Stimulated activated CD4-positive, alpha-beta T cell treated with anti-CD3 and anti-CD28 coated beads, Interleukin-1b, Interleukin-23, amount 100 ng/mL, for 1 hour (primary cell): ENCODE measurements at places on chromosomes 5 and 9.

GRCh38 chr5:109939116-109939682, 249.5 kb downstream of the MAN2A1 start:
- DNase-seq = no peak

- DNase-seq = no peak
These were observed 29.0 kb upstream of the SSBP2 start for GRCh38 chr5:81779916-81780266.

- no peak for DNase-seq
These were observed 536.5 kb upstream of the GRIA1 start for GRCh38 chr5:152953788-152954483.

DNA sequence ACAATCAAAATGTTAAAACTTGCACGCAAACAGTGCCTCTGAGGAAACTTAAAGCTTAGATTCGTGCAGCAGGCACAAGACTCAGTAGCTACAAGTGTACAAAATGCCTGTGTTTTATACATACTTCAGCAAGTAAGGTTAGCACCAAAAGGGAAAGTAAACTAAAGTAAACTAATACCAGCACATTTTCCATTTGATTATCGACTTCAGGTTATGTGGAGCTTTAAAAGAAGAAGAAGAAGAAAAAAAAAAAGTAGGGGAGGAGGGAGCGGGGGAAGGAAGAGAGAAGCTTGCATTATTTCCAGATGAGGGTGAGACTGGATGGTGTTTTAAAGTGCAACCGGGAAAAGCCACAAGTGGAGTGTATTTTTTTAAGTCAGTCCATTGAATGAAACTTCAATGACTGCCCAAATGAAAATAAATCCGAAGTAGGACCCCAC, 596 bp upstream of the ADAMTS6 start:
- no peak for DNase-seq

DNA sequence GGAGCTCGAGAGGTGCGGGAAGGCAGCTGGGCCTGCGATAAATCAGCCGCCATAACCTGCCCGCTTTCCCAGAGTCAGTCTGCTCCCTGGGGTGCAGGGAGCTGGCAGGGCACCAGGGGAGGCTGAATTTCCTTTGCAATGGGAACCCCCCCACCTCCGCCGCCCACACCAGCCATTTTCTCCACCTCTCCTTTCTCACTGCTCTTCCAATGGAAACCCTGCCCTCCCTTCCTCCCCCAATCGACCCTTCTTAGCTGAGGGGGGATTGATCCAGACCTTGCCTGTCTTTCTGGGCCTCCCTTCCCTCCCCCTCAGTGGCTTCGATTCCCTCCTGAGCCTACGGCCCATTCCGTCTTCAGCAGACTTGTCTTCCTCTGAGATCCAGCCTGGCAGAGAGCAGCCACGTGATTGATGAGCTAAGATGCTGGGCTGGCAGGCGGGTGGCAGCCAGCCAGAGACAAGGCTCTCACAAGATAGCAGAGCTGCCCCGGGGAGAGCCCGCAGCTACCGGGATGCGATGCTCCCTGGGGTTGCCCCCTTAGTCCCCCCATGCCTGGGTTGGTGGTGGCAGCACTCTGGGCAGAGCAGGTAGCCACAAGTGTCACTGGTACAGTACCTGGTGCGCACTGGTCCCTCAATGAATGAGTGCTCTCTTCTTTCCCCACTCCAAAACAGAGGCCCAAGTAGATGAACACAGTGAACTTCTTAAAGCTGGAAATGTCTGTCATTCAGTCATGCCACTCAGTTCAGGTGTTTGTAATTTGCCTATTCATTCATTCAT, 53.7 kb upstream of the FABP6 start:
- no peak for DNase-seq

GRCh38 chr5:43338862-43339261, 25.6 kb upstream of the HMGCS1 start:
- no peak for DNase-seq
